Mammary epithelial cell (primary cell): ENCODE measurements at places on chromosomes 4 and X.
A peak's percentile ranks its signal among the peaks of the same experiment; 100 is the strongest.

DNA sequence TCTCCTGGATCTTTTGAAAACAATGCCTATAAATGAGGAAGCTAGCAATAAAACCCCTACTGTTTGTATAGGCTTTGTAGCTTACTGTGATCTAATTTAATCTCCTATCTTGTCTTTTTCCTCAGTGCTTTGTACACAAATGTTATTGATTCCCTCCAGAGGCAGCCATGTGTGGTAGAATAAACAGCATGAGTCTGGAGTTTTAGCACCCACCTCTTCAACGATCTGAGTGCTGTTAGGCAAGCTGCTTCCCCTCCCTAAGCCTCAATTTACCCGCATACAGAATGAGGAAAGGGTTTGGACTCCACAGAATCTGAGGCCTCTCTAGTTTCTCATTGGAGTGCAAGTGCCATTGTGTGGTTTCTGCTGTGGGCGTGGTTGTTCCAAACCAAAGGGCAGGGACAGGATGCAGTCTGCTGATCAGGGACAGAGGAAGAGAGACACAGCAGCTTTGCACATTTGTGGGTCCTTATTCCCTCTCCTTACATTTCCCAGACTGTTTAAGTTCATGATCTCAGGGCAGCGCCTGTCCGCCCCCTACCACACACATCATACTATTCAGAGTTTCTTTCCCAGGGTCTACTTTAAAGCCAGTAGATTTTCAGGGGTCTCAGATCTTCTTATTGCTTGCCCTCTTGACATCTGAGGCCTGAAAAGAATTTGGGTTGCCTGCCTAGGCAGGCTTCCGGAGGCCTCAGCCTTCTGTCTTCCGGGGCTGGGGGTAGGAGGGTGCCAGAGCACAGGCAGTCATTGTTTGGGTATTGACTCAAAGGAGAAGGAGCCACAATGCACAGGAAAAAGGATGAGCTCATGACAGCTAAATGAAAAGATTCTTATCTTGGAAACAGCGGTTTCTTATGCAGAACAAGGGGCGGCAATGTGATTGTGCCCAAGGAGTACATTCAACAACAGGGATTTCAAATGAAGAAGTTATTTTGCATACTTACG, 114.9 kb upstream of the TEX13D start:
- peak; percentile 83 for DNase-seq

GRCh38 chr4:109996526-109996925, 83.8 kb downstream of the EGF start:
- DNase-seq, result peak; percentile 40

DNA sequence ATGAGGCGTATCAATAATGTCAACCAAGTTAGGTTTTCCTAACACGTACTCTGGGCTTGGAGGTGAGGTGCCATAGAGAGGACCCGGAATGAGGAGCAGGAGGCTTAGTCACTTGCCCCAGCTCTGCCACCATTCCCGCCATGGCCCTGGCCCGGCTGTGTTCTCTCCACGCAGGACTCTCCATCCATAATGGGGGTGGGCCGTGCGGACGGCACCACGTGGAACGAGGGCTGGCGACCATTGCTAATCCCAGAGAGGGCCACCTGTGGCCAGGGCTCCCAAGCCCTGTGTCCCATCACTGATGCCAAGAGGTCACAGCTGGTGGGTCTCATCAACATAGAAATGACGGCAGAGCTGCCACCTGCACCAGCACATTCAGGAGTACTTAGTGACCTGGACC, 76.4 kb downstream of the JAKMIP1 start:
- no peak for DNase-seq

DNA sequence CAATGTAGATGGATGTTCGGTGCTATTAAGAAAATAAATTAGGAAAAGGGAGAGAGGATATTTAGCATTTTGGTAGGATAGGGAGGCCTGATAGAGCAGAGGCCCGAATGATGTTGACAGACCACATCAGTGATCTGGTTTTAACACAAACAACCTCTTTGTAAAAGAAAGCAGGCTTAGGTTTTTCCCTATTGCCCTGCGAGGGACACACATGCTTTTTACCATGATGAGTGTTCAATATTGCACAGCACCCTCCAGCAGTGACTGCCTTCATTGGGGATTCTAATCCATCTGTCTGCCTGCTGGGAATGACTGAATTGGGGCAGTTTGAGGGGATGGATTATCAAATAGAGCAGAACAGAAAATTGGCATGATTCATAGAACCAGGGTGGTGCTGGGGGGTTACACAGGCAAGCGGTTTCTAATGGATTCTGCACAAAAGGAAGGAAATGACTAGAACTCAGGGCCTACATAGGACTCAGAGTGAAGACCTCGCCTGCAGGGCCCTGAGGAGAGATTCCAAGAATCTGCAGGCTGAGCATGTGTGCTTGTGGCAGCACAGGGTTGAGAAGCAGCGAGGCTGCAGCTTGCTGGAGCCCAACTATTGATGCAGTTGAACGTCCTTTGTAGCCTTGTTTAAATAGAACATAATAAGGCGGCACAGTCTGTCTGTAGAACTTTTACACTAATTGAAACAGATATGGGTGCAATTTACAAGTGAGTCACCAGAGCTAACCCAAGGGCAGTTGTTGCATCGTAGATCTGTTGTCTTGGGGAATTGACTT, 58.0 kb downstream of the RHOH start:
- peak; percentile 73 for DNase-seq

GRCh38 chrX:57952320-57952678, 42.0 kb upstream of the ZXDA start:
- no peak for DNase-seq

GRCh38 chrX:74449322-74449936, 28.1 kb downstream of the SLC16A2 start:
- DNase-seq, result peak; percentile 76

DNA sequence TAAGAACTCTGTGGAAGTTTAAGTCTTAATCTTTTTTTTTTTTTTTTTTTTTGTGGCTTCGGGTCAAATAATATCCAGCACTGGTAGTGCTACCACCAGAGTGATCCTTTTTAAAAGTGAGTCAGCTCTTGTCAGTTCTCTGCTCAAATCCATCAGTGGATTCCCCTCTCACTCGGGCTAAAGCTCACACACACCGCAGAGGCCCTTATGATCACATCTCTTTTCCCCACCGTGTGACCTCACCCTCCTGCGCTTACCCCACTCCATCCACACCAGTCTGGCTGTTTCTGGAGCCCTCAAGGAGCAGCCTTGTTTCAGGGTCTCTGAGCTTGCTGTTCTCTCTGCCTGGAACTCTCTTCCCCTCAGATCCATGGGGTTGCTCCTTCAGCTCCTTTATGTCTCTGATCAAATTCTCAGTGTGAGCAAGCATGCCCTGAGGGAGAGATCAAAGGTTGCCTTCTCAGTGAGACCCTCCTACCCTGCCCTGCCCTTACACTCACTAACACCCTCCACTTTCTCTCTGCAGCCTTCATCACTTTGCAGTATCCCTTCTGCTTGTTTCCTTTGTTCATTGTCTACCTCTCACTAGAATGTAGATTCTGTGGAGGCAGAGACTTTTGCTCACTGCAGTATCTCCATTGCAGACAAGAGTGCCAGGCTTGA, 19.8 kb upstream of the BEND4 start:
- no peak for DNase-seq

DNA sequence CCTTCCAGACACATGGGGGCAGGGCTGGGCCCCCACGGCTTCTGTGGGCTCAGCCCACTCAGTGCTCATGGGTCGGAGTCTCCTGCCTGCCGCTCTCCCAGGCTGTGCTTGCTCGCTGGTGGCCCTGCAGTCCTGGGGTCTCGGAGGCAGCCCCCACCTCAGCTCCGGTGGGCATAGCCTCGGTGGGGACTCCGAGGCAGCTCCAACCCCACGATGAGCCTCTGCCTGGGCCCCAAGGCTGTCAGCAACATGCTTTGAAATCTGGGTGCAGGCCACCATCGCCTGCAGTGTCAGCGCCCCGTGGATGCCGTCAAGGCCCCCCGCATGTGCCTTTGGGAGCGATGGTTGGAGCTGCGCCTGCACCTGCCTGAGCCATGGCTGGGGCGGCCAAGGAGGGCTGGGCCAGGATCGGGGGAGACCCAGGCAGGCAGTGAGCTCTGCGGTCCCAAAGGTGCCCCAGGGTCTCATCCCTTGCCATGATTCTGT, 30.2 kb upstream of the SPON2 start:
- no peak for DNase-seq

DNA sequence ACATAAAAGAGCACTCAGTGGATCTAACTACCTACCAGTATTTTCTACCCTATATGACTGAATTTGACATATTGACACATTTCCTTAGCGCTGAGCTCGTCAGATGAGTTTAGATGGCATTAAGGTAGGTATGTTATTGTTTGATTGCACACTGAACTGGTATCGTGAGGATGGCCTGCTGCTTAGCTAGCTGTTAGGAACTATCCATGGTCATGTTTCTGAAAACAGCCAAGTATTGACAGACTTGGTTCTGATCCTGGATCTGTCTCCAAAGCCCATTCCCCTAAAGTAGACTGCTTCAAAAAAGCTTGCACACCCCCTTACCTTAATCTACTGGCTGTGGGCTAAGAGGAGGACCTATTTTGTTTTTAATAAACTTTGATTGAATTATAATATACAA, 32.9 kb downstream of the FNIP2 start:
- no peak for DNase-seq

DNA sequence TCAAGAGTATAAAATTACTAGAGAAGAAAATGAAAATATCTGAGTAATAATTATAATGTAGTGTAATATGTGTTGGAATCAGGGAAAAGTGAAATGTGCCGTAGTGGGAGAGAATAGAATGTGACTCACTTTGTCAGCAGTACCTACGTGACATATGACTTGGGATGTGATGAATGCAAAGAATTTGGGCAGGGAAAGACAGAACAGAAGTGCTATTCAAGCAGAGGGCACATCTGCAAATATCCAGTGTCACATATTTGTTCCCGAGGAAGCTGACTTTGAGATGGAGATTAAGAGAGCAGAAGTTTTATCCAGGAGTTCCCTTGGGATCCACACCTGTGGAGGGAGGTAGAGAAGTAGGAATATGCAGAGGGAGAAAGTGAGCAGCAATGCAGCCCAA, 69.3 kb upstream of the HS3ST1 start:
- peak; percentile 84 for DNase-seq

- DNase-seq, result no peak
Measured at GRCh38 chrX:155434906-155435743, 23.3 kb downstream of the F8A3 start.

DNA sequence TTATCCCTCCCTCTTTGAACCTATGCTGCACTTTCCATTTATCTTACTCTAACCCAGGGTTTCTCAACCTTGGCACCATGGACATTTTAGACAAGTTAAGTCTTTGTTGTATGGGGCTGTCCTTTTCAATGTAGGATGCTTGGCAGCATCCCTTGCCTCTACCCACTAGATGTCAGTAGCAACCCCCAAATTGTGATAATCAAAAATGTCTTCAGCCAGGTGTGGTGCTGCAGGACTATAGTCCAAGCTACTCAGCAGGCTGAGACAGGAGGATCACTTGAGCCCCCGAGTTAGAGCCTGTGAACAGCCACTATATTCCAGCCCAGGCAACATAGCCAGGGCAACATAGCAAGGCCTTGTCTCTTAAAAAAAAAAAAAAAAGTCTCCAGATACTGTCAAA, 7.0 kb downstream of the LRCH2 start:
- DNase-seq, result peak; percentile 36

DNA sequence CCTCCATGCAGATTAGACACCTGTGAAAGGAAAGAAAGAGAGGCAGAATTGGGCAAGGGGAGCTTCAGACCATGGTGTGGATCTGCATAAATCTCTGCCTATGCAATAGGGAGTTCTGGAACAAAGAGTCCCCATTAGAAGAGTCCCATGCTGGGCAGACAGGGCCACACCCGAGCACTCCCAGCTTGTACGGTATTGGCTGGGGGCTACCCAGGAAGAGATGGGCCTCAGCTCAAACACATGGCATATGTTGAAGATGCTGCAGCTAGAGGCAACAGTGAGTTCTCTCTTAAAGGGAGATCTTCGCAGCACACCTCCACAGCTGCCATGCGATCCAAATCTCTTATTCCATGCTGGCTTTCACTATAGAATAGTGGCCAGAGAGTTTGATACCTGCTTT, 24.7 kb downstream of the CCNG2 start:
- DNase-seq, result no peak

- DNase-seq, result peak; percentile 40
Measured at GRCh38 chr4:169663831-169664230, 43.5 kb downstream of the CLCN3 start.

DNA sequence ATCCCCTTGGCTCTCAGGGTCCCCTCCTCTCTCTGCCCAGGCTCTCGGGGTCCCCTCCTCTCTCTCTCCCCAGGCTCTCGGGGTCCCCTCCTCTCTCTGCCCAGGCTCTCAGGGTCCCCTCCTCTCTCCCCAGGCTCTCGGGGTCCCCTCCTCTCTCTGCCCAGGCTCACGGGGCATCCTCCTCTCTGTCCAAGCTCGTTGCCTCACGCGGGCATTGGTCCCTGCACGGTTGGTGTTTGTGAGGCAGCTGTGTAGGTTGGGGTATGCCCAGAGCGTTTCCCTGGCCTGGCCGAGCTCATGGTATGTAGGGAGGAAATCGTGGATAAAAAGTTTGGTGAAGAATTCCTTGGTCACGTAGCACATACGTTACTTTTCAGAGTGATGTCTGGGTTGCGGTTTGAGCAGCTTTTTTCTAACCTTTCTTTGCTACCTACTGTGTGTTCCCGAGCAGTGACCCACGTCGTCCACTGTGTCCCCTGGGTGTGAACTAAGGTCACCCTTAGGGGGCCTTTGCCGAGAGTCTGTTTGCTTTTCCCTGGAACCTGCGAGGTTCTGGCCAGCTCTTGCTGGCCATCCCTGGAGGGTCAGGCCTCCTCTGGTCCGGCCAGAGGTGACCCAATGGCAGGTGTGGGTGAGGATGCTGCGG, 36.6 kb downstream of the PCGF3 start:
- no peak for DNase-seq

- DNase-seq, result no peak
Measured at GRCh38 chr4:73801692-73802091, 34.8 kb upstream of the CXCL6 start.

GRCh38 chr4:115233600-115233999, 120.2 kb upstream of the NDST4 start:
- no peak for DNase-seq

DNA sequence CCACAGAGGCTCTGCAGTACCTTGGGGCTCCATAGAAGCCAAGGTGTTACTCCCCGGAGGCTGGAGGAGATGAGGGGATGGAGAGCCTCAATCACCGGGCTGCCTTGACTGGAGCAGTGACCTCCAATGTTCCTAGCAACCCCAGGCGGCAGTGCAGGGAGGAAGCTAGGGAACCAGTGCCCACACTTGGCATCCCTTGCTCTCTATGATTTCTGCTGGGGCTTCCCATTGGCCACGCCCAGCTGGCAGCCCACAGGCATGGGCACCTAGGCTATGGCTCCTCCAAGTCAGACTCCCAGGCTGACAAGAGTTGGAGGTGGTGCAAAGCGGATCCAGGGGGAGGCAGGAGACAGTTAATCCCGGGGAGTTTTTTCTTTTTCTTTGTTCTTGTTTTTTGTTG, 229.7 kb downstream of the EVC2 start:
- DNase-seq, result no peak

GRCh38 chr4:46967631-46968030, 25.8 kb downstream of the GABRA4 start:
- DNase-seq, result no peak

GRCh38 chrX:44997888-44998287, 124.9 kb downstream of the KDM6A start:
- DNase-seq, result no peak

GRCh38 chr4:80180743-80181142, 16.6 kb upstream of the PRDM8 start:
- DNase-seq, result no peak

GRCh38 chrX:98480606-98481005, 1596.9 kb downstream of the RPA4 start:
- peak; percentile 0 for DNase-seq
